T follicular helper cell (primary cell): ENCODE measurements at places on chromosomes 2 and 18.

GRCh38 chr2:133092571-133092970, 422.6 kb upstream of the LYPD1 start:
- no peak for DNase-seq

GRCh38 chr2:145829931-145830330, 1310.0 kb upstream of the ZEB2 start:
- DNase-seq: no peak

DNA sequence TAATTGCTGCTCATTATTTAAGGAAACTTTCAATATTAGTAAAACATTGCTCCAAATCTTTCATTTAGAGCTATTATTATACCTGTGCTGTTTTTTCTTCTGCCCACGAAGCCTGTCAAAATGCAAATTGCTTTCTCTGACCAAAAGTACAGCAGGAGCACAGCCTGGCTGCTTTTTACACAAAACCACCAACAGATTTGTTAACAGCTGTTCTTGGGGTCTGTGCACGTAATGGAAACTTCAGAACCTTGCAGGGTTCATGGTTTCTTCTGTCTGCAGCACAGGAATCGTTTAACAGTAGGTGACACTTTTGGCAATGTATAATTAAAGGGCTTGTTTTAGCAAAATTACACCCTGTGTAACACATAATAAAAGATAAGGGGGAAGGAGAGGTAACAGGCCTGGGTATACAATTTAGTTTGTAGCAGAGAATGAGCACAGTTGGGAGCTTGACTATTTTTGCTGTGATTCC, 447.3 kb downstream of the KCNJ3 start:
- DNase-seq: no peak

GRCh38 chr18:50275503-50276036, 5.8 kb downstream of the MBD1 start:
- no peak for DNase-seq

DNA sequence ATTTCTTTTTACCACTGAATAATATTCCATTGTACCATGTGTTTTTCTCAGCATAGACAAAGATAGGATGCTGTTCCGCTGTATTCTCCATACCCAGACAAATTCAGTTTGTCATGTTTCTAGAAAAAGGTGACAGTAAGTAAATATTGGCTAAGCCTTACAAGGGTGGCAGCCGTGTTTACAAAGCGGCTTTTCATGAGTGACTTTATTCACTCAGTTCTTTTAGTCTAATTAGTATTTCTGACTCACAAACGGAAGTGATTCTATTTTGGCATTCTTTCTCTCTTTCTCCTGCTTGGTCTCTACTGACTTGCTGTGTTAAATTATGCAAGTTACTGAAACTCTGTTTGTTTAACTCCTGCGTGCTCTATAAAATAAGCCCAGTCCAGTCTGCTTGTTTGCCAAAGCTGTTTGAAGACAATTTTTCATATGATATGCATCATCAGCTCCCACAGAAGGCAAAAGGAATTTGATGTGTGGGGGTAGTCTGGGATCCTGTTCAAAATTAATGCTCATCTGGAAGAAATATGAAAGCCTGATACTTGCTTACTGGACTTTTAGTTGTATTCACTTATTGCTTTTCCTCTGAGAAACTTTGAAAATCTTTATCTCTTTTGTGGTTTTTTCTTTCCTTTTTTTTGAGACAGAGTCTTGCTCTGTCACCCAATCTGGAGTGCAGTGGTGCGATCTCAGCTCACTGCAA, 2.3 kb upstream of the PLEKHH2 start:
- DNase-seq: no peak

DNA sequence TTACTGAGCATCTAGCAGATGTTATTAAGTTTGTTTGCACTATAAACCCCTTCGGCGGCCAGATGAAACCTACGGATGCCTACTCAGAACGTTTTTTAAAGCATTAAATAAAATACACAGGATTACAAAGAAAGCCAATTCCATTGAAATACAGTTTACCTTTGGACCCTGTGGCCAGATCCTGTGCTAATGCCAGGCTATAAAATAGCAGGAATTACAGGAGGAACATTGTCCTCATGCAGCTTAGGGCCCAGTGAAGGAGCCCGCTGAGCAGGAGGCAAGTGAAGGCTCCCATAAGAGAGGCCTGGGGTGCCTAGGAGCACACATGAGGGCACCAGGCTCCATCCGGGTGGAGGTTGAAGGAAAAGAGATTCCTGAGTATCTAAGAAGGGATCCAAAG, 310.4 kb downstream of the MTX2 start:
- no peak for DNase-seq

DNA sequence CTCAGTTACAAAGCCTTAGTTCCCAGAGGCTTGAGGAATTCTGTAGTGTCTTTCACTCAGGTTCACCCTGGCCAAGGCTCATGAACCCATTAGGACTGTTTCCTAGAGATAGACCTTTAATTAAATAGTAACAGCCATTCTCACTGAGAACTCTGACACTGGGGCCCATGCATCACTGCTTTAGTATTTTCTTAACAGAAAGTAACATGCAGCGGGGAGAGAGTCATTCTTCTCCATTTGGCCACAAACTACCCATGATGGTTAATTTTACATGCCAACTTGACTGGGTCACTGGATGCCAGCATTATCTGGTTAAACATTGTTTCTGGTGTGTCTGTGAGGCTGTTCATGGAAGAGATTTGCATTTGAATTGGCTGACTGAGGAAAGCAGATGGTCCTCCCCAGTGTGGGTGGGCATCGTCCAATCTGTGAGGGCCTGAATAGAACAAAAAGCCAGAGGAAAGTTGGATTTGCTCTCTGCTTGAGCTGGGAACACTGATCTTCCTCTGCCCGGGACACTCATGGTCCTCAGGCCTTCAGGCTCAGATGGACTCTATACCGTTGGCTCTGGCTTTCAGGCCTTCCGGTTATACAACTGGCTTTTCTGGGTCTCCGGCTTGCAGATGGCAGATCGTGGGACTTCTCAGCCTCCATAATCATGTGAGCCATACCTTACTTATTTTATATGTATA, 5.6 kb upstream of the CPLX4 start:
- DNase-seq: no peak

DNA sequence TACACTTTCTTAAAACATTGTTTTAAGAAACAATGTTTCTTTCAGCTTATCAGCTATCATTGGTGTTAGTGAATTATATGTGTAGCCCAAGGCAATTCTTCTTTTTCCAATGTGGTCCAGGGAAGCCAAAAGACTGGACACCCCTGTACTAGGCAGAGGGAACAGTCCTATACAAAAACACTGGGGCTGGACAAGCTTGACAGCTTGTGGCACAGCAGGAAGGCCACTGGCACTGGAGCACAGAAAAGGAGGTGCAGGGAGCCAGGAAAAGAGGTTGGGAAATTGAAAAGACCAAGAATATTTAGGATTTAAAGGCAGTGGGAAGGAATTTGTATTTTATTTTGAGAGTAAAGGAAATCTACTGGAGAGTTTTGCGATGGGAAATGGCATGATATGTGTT, 47.7 kb downstream of the SRD5A2 start:
- DNase-seq: no peak

- no peak for DNase-seq
These were observed 785.0 kb downstream of the CNTNAP5 start for GRCh38 chr2:124810132-124810531.

- DNase-seq: no peak
These were observed 172.1 kb upstream of the PID1 start for GRCh38 chr2:229443141-229443540.

- no peak for DNase-seq
These were observed 954.9 kb downstream of the TDRD15 start for GRCh38 chr2:22078701-22079100.

- no peak for DNase-seq
These were observed 21.3 kb downstream of the COMMD1 start for GRCh38 chr2:61926531-61927477.

- DNase-seq: no peak
These were observed 4.4 kb upstream of the DSC3 start for GRCh38 chr18:31046916-31047315.

GRCh38 chr2:147657086-147658000, 187.5 kb upstream of the ACVR2A start:
- DNase-seq: no peak

GRCh38 chr2:18441583-18441982, 118.9 kb downstream of the RDH14 start:
- DNase-seq: no peak

GRCh38 chr2:145601361-145601925, 1081.5 kb upstream of the ZEB2 start:
- DNase-seq: no peak

DNA sequence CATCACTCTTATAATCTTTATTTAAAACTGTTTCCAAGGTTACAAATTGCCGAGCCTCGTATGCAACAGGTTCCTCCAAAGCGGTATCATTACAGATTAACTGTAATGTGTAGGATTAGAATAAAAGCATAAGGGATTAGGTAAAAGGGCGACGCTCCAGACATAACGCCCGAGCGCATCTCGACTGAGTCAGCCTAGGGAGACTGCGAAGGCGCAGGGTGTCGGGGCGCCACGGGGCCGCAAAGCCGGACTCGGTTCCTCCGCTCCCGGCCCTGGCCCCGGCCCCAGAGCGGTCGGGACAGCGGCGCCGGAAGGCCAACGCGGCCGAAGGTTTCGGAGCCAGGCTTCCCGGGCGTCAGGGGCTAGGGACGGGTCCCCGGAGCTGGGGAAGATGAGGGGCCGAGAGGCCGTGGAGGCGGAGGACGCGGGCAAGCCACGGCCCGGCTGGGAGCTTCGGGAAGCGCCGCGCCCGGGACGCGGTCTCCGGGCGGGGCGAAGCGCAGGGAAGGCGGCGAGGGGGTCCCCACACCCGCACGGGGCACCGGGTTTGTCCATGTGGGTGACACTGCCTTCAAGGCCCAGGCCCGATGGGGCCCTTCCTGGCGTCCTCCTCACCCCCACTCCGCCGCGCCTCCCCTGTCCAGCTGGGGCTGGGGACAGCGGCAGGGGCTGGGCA, 12.9 kb upstream of the SIX3 start:
- no peak for DNase-seq

DNA sequence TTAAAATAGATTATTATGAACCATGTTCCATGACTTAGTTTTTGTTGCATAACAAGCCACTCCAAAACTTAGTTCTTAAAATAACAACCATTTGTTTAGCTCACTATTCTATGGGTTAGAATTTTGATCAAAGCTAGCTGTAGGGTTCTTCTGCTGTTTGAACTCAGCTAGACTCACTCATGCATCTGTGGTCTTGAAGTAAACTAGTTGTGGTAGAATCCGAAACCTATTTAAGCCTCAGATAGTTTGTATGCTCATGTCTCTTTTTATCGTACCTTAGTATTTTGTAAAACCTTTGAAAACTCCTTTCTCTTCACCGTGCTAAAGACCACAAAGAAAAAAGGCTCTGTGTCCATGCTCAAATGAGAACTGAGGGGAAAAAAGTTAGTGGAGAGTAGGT, 166.6 kb downstream of the XIRP2 start:
- no peak for DNase-seq
